ENCODE measurements at places on chromosomes 13 and 19.

GRCh38 chr13:20519875-20520274, 5.8 kb downstream of the CRYL1 start:
- DNase-seq, result no peak

GRCh38 chr13:26864576-26864975, 104.0 kb upstream of the GPR12 start:
- DNase-seq, result no peak

GRCh38 chr19:16066611-16067104, 9.6 kb upstream of the TPM4 start:
- no peak for DNase-seq

GRCh38 chr19:30711296-30711695, 339.1 kb downstream of the ZNF536 start:
- no peak for DNase-seq

GRCh38 chr13:24129914-24130774, 30.4 kb upstream of the SPATA13 start:
- DNase-seq, result no peak

GRCh38 chr13:112966776-112967175, 2.2 kb upstream of the MCF2L start:
- no peak for DNase-seq

GRCh38 chr13:71828117-71828516, 38.9 kb downstream of the DACH1 start:
- DNase-seq, result no peak

- DNase-seq, result no peak
These were observed 58.3 kb downstream of the GPALPP1 start for GRCh38 chr13:45047394-45048310.

GRCh38 chr19:2249880-2250765, 1.0 kb downstream of the AMH start:
- DNase-seq, result no peak

DNA sequence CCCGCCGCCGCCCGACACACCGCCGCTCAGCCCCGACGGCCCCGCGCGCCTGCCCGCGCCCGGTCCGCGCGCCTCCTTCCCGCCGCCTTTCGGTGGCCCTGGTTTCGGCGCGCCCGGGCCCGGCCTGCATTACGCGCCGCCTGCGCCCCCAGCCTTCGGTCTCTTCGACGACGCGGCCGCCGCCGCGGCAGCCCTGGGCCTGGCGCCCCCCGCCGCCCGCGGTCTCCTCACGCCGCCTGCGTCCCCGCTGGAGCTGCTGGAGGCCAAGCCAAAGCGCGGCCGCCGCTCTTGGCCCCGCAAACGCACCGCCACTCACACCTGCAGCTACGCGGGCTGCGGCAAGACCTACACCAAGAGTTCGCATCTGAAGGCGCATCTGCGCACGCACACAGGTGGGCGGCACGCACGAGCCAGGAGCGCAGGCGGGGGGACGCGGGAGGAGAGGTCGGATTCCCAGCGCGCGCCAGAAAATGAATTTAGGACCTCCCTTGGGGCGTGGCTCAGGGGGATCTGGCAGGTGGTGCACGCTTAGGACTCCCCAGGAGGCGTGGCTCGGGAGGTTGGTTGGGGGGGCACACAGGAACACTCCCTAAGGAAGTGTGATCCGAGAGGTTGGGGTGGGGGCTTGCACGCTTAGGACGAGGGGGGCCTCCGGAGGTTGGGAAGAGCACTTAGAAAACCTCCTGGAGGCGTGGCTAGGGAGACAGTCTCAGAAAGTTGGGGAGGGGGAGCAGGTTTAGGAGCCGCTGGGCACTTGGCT, 1.2 kb downstream of the KLF2 start:
- DNase-seq, result no peak

DNA sequence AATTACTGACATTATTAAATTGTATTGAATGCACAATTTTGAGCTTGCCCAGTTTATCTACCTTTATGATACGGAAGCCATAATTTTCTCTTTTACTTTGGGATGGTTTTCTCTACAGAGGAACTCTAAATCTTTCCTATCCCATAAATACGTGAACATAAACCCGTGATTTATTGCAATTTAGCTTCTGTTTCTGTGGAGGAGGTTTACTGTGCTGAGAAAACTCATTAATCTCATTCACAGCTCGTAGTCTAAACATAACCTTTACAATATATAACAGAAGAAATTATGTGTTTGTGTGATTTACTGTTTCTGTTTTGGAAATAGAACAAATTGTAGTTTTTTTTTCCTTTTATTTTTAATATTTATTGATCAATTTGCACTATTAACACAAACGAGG, 207.1 kb upstream of the PCDH9 start:
- no peak for DNase-seq

- no peak for DNase-seq
These were observed 25.1 kb upstream of the SLITRK1 start for GRCh38 chr13:83907196-83907989.

DNA sequence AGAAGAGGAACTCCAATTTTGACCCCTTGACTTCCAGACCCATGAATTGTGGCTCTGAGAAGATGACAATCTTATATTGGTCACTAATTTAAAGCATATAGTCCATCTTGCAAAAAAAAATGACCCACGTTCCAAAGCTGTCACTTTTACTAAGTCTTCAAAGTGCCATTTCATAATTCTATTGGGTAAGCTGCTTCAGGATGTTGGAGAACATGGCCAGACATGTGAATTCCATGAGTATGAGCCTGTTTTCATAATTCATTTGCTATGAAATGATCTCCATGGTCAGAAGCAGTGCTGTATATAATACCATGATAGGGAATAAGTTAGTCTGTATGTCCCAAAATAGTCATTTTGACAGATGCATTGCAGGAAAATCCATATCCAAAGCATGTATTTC, 1787.3 kb downstream of the SLITRK5 start:
- DNase-seq, result no peak

DNA sequence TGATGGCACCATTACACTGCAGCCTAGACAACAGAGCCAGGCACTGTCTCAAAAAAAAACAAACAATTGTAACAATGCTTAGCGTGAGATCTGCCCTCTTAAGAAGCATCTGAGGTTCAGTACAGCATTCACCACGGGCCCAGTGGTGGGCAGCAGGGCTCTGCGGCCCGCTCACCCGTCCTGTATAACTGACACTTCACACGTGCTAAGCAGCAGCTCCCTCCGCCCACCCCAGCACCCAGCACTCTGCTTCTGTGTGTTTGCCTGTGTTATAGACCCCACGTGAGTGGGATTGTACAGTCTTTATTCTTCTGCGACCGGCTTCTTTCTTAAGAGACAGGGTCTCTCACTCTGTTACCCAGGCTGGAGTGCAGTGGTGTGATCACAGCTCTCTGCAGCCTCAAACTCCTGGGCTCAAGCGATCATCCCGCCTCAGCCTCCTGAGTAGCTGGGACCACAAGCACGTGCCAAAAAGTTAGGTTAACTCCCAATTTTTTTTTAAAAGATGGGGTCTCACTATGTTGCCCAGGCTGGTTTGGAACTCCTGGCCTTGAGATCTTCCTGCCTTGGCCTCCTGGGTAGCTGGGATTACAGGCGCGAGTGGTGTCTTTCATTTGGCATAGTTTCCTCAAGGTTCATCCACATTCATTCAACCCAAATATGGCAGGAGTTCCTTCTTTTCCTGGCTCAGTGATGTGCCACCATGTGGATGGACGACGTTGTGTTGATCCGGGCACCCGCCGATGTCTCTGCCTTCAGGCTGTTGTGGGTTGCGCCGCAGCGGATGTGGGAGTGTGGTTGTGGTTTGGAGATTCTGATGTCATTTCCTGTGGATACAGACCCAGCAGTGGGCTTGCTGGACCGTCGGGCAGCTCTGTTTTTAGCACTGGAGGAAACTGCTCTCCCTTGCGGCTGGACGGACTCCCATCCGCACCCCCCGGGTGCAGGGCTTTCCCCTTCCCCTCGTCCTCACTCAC, 170.0 kb downstream of the KDM4B start:
- DNase-seq, result no peak

DNA sequence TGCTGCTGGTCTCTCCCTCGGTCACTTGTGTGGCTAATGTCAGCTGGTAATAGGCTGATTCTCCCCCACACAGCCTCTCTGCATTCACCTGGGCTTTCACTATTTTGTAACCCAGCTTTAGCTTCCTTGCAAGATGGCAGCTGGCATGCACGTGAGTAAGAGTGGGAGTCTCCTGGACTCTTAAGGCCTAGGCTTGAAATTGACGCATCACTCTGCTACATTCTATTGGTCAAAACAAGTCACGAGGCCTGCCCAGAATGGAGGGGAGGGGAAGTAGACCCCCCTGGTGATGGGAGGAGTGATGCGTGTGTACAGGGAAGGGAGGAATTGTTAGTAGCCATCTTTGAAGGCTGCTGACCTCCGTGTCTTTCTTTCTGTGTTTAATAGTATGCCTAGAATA, 24.9 kb upstream of the PNMA8B start:
- no peak for DNase-seq

GRCh38 chr13:108560093-108560492, 69.3 kb upstream of the MYO16 start:
- DNase-seq, result no peak

DNA sequence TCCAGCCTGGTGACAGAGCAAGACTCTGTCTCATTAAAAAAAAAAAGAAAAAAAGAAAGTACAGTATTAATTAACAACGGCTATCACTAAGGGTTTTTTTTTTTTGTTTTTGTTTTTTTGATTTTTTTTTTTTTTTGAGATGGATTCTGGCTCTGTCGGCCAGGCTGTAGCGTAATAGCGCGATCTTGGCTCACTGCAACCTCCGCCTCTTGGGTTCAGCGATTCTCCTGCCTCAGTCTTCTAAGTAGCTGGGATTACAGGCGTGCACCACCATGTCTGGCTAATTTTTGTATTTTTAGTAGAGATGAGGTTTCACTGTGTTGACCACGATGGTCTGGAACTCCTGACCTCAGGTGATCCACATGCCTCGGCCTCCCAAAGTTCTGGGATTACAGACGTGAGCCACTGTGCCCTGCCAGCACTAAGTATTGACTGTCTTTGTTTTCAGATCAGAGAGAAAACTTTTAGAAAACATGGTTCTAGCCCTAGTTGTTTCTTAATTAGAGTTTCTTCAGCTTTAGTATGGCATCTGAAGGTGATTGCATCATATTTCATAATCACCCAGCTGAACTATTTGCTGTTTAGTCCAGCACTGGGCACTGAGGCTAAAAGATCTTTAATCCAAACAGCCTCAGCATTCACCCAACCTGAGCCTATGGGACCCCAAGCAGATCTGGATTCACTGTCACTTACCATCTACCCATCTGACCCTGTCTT, 2.7 kb upstream of the GATAD2A start:
- no peak for DNase-seq

DNA sequence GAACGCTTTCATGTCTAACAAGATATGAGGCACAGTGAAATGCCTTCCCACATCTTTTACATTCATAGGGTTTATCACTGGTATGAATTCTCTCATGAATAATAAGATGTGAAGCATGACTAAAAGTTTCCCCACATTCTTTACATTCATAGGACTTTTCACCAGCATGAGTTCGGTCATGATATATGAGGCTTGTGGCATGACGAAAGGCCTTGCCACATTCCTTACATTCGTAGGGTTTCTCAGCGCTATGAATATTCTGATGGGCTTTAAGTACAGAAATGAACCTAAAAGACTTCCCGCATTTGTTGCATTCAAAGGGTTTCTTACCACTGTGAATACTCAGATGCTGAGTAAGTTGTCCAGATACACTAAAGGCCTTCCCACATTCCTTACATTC, 21.3 kb downstream of the ZNF607 start:
- DNase-seq, result no peak

- DNase-seq, result no peak
These were observed 88.1 kb downstream of the SHISA2 start for GRCh38 chr13:25963674-25964073.

- DNase-seq, result no peak
These were observed 3.2 kb downstream of the SELENOW start for GRCh38 chr19:47781590-47782262.

DNA sequence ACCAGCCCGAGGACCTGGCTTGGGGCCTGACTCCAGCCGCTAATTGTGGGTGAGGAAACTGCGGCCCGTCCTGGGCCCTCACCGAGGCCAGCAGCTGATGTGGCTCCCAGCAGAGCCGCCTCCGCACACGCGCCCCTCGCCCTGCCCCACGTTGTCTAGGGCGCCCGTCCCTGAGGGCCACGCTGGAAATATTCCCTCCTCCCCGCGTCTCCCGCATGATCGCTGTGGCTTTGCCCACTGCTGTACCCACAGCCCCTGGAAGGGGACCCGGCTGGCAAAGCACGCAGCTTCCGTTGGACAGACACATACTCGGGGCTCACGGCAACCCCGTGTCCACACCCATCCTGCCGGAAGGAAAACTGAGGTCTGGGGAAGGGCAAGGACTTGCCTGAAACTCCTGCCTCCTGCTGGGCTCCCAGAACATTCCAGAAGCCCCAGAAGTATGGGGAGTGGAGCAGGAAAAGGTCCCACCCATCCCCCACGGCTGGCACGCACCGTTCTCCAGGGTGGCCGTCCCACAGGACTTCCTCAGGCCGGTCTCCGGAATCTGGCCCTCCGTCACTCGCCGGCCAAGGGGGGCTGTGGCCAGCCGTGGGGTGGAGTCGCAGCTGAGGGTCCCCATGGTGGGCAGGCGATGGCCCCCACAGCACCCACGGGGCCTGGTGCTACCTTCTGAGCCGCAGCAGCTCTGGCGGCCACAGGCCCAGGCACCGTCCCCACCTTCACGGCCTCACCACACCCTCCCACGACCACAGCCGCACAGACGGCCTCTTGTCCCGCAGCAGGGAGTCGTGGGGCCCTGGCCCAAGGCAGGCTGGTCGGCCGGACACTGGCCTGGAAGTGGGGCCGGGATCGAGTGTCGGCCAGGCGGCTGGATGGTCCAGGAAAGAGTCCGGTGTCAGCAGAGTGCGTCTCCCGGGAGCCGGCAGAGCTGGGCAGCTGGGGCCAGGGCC, 13.6 kb upstream of the SHC2 start:
- DNase-seq, result no peak

DNA sequence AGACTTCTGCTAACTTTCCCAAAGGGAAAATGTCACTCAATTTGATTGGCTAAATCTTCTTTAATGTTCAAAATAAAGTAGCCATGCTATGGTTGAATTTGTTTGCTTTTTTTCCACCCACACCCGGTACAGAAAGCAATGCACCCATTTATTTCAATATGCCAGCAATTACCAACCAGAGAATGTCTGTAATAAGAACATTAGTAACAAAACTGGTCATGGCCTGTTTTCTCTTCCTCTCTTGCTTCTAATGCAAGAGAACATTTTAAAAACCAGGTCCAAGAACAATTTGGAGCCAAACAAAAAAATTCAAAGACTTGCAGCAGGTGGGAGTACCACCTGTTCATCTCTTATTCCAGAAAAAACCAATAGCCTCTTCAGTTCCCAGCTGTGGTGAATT, 1108.8 kb upstream of the PCDH20 start:
- DNase-seq, result no peak

- DNase-seq, result no peak
These were observed 1.3 kb downstream of the FIZ1 start for GRCh38 chr19:55598034-55598433.

DNA sequence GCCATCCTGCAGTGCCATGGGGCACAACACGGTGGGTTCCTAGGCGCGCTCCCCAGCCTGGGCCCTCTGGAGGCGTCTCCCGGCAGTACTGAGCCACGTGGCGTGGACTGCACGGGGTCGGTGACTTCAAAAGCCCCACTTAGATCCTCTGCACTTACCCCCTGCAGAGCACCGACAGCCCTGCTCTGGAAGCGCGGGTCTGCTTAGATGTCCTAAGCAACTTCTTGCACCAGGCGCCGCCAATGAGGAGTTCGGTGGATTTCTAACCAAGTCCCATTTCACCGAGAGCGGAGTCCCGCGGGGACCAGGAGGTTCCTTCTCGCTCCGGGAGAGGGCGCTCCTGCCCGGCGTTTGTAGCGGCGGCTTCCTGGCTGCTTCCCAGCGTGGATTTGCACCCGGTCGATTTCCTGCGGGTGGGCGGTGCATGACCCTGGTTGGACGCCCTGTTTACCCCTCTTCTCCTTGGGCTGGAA, 25.2 kb upstream of the ZNF845 start:
- no peak for DNase-seq

All from vagina (tissue), 2 donors.